ENCODE measurements at places on chromosomes 3 and 15.
A peak's percentile ranks its signal among the peaks of the same experiment; 100 is the strongest.

GRCh38 chr3:5634411-5634810 is 446.9 kb downstream of the EDEM1 start:
- no peak for DNase-seq

DNA sequence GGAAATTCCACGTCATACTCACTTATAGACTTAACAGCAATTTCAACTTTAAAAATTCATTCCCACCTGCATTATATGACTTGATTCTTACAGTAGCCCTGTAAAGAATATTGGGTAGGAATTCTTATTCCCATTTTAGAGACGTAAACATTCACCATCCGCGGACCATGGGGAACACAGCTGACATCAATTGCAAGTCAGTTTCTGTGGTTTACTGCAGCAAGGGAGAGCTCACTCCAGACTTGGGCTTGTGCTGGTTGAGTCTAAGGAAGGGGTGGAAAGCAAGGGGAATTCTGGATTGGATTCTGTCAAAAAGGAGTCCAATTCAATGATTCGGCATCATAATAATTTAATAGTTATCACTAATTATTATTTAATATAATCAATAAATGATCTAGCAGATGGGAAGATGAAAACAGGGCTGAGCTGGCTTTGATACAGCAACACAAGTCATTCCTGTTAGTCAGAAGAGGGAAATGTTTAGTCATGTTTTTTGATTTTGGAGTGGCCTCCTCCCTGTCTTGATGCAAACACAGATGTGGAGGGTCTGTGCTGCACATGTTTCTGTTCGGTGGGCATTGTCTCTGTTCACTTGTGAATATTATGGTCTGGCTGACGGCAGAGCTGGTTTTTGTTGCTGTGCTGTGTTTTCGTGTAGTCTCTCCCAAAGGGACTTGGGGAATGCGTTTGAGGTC is 9.7 kb downstream of the LIPC start:
- no peak for DNase-seq

- DNase-seq = no peak
Measured at GRCh38 chr3:194623449-194624290, 9.5 kb downstream of the TMEM44 start.

DNA sequence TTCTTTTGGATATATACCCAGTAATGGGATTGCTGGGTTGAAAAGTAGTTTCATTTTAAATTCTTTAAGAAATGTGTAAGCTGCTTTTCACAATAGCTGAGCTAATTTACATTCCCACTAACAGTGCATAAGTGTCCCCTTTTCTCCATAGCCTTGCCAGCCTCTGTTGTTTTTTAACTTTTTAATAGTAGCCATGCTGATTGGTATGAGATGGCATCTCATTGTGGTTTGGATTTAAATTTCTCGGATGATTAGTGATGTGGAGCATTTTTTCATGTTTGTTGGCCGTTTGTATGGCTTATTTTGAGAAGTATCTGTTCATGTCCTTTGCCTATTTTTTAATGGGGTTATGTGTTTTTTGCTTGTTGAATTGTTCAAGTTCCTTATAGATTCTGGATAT is 444.3 kb upstream of the ATP11B start:
- DNase-seq = no peak

GRCh38 chr3:25507811-25508210 is 79.7 kb downstream of the RARB start:
- DNase-seq = no peak

DNA sequence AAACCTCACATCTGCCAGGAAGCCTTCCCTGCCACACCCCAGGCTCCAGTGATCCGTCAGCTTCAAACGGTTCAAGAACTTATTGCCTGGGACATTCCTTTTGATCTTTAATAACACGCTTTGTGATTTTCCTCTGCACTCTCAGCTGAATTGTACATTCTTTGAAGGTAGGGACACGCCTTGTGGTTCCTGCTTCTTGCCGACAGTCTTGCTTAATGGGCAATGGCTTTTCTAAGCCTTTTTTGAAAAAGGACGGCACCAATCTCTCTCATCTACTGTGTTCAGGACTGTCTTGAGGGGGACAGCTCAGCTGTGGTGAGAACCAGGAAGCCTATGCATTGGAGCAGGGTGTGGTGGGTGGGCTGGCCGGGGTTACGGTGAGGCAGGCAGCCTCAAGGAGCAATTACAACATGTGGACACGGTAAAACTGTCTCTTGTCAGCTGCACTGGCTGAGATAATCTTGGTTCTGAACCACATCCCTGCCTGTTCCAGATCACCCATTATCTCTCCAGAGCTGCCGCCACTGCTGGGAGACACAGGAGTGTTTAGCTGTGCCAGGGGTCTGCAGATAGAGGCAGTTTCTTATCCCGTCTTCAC is 46.0 kb upstream of the GLCE start:
- DNase-seq = no peak

DNA sequence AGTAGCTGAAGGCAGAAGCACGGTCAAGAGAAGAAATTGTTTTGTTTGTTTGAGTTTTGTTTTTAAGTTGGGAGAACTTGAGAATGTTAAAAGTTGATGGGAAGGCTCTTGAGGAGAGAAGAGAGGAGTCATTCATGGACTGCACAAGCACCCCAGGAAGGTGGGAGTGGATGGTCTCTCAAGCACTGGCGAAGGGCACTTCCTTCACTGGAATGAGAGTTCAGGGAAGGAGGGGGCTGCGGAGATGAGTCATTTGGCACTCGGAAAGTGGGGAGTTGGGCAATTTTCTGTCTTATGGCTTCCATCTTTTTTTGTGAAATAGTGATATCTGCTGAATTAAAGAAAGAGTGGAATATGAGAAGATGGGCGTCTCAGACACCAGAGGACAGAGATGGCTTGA is 66.0 kb downstream of the ATP13A4 start:
- DNase-seq = no peak

DNA sequence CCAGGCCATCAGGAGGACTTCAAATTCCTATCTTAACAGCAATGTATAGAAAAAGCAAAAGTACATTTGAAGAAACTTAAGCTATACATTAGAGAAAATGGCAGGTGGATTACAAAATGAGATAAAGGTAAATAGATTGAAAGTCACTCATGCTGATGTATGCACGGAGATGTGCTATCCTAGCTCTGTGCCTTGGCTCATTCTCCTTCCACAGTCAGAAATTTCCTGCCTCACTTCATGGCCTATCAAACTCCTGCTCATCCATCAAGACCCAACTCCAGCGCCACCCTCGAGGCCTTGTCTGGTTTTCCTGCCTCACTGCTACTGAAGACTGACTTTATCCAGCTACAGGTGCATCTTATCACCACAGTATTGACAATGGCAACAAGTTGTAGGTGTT is 72.9 kb downstream of the NSMCE3 start:
- no peak for DNase-seq

GRCh38 chr15:82595766-82596165 is 51.4 kb downstream of the CPEB1 start:
- DNase-seq = no peak

GRCh38 chr3:35639254-35640186 is at the start of gene ARPP21:
TSS of gene ARPP21 (plus strand) at chr3:35639525. CDS start at chr3:35681752, 42,227 bp downstream.
- peak; percentile 12 for DNase-seq

GRCh38 chr3:117736846-117737245 is 1027.3 kb downstream of the TUSC7 start:
- DNase-seq = no peak

GRCh38 chr3:51794206-51794605 is 15.2 kb upstream of the IQCF6 start:
- DNase-seq = no peak

GRCh38 chr15:63626955-63627354 is 29.8 kb downstream of the FBXL22 start:
- no peak for DNase-seq

DNA sequence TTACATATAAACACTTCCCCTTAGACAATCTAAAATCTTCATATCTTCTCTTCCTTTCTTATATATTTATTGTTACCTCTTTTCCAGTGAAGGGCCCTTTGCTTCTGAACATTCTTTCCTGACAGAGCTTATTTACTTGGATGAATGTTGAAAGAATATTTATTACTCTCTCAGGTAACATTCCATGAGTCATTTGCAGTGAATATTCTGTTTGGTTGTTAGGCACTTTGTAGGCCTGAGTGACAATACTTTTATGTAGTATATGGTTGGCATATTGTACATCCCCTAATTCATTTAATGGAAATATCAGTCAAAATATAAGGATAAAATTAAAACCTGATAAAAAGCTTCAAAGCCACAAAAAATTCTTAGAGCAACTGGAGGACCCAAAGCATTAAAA is 260.9 kb upstream of the KCNMB2 start:
- DNase-seq = no peak

DNA sequence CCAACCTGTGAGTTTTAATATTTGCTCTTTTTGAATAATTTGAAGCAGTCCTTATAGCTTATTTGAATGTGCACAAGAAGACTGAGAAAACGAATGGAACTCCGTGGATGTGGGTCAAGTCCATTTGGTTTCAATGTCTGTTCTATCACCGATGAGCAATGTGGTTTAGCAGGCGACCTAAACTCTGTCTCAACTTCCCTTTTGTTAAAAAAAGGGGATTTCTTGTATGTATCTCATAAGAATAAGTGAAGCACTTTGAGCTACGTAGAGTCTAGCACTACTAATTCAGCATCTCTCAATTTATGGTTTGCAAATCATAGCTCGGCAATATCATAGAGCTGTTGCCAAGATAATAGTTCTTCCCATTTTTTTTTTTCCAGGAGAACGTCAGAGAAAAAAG is 4.6 kb upstream of the SKIL start:
- DNase-seq = no peak

- no peak for DNase-seq
Measured at GRCh38 chr3:171895291-171895690, 52.1 kb downstream of the TMEM212 start.

DNA sequence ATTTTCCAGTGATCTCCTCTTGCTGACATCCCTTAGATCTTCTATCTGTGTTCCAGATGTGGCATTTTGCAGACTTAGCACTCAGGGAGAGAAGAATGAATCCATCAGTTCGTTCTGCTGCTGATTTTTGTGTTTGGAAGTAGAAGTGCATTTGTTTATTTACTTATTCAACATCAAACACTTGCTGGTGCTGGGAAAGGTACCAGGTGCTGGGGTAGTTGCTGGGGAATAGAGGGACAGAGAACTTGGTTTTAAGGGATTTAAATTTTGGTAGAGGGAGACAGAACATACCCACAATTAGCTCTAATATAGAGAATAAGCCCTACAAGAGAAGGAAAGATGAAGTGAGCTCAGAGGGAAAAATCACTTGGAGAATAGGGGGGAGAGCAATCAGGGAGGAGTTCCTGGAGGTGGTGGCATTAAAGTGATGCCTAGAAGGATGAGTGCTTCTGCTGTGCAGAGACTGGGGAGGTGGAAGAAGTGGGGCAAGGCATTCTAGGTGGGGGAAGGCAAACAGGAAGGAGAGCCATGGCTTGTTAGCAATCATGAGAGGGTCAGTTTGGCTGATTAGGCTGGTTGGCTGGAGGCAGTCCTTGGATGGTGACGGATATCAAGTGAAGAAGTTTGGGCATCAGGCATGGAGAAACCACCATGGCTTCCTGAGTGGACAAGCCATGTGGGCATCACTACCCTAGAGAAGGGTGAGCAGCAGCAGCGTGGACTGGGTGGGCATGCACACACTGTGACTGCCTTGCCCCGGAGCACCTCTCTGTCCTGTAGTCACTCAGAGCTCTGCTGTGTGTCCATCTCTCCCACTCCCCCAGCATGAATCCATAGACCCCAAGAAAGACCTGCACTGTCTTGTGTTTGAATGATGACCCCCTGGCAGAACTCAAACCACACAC is 197.3 kb downstream of the OPA1 start:
- no peak for DNase-seq

DNA sequence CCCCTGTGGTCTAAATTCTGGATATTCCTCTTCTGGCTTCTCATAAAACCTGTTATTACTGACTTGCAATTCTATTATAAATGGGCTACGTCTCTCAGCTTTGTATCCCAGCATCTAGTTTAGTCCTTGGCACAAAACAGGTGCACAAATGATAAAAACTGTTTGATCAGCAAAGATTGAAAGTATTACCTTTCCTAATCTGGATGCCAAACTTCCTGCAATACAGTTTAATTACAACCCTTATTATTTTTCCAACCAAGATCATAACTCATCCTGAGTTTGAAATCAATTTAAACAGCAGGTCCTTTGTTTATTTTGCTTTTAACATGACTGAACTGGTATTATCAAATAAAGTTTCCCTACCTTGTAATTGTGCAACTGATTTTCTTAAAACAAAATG is 132.6 kb downstream of the ATP1B3 start:
- peak; percentile 84 for DNase-seq

DNA sequence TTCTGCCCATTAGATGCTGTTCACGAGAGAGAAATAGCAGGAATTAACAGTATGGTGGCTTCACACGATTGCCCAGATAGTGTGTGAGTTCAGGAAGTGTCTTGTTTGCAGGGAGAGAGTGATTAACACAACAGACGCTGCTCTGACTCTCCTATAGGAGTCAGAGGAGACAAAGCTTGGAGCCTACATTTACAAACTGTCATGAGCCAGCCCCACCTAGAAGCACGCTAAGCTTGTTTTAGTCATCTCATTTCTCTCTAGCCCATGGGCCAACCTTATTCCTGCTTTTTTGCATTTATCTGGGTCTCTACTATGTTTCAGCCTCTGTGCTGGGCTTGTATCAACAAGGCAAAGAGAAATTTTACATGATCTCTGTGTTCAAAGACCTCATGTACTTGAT is 128.3 kb upstream of the BFSP2 start:
- peak; percentile 41 for DNase-seq

DNA sequence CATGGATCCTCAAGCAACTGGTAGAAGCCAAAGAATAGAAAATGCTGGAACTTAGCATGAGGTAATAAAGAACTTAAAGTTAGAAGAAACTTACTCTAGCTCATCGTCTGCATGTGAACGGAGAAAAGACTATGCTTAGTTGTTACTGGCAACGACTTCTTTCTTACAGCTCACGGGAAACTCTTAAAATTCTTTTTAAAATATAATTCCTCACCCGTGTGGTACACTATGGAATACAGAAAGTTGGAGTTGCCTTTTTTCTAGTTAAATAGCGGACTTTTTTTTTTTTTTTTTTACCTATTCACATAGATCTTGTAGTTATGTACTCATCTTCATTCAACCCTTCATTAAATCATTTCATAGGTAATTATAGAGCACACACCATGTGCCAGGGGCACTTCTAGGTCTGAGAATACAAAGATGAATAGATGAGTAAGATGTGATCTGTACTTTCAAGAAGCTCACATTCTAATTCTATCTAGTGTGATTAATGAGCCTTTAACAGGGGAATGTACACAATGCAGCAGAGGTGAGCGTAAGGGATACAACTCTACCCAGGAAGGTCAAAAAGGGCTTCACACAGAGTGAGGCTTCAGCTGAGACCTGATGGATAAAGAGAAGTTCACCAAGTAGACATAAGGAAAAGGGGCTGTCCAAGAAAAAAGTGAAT is 18.4 kb upstream of the KCNMB2 start:
- DNase-seq = no peak

- no peak for DNase-seq
Measured at GRCh38 chr3:52469001-52469400, 13.6 kb downstream of the NISCH start.

Measured in NCI-H146 (cell line).